ENCODE measurements at places on chromosomes 2 and 18. TPM values are rescaled to one million over a fixed set of nuclear protein-coding genes. Genes with fewer than 3 reads are reported as not detected.

GRCh38 chr2:42197792-42198191, 28.6 kb downstream of the EML4 start:
- DNase-seq = no peak

DNA sequence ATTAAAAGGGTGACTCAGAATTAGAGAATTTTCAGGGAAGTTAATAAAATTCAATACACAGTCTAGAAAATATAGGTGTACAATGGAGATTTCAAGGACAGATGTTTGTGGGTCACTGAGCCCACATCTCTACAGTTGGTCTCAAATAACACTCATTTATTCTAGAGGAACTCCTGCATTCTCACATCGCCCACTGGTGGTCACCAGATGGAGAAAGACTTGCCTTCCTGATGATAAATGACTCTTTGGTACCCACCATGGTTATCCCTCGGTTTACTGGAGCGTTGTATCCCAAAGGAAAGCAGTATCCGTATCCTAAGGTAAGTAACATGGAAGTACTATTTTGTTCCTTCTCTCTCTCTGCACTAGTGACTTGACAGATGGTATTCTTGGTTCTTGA, 1297.1 kb downstream of the DPP10 start:
- no peak for DNase-seq

Gene FAHD2B
- polyA plus RNA-seq = 14.4 TPM

DNA sequence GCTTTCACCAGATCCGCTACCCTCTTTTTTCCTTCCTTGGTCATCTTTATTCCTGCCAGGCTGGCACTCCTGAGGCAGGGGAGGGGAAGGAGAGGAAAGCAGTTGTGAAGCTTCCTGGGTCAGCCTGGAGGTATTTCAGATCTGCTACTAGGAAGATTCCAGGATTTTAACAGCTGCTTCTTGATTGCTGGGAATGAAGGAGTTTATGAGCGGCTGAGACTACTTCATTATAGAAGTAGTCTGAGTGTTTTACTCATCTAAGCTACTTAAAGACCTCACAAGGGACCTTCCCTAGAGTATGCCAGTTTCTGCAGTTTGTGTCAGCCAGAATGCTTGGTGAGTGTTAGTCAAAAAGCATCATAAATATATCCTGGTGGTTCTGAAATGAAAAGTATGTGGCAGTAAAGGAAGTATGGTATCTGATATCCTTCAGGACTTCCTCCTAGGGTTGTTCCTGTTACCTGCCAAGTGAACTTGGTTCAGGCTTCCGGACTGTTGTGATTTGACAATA, 1.9 kb downstream of the TANC1 start:
- no peak for DNase-seq

DNA sequence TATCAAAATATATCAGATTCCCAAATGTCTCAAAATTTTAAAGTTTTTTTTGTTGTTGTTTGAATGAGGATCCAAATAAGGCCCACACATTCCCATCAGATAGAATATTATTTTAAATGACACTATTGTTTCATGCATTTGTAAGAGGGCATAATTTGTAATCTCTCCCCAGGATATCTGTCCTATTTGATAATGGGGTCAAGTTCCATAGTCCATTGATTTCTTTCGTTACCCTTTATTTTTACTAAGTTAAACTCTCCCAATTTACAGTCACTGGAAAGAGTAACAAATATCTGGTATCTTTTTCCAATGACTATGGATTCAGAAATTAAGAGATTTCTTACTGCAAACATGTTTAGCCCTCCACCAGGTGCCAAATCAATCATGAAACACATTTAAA, 32.4 kb downstream of the INO80C start:
- no peak for DNase-seq

Gene ECEL1
- 0.39 TPM for polyA plus RNA-seq

DNA sequence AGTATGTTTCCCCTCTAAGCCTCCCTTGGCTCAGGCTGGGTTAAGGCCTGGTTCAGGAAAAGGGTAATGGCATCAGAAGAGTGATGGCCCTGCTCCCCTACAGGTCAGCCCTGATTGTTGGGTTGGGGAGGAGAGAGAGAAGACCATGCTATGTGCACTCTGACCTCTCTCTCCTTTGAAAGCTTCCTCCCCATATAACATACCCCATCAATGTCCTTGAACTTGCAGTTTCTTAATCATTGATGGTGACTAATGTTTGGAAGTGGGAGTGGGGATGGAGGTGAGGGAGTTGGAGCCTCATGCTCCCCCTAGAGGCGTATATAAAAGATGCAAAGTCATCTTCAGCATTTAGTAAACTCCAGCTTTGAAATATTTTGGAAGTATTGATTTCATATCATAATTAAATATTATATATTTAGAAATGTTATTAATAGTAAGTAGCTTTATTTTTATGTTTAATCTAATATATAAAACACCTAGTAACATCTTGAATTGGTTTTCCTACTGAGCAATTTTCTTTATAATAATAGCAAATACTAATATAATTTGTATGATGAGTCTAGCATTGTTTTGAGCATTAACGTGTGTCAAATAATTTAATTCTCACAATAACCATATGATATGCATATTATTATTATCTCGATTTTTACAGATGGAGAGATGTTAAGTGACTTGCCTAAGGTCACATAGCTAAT, 8.8 kb downstream of the PLCL1 start:
- DNase-seq = no peak

DNA sequence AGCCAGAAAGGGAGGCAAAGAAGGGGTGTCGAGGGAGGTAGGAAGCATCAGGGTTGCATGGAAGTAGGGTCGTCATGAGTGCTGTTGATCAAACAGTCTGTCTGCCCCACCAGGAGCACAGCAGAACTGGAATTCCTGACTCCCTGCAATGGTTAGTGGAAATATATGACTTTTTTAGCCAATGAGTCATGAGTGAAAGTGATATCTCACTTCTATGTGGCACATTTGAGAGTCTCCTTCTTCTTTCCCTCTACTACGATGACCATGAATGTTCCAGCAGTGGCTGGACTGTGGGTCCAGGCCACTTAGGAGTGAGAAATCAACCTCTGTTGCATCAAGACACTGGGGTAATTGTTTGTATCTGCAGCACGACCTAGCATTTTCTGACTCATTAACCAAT, 199.5 kb downstream of the TTC32 start:
- DNase-seq = no peak

DNA sequence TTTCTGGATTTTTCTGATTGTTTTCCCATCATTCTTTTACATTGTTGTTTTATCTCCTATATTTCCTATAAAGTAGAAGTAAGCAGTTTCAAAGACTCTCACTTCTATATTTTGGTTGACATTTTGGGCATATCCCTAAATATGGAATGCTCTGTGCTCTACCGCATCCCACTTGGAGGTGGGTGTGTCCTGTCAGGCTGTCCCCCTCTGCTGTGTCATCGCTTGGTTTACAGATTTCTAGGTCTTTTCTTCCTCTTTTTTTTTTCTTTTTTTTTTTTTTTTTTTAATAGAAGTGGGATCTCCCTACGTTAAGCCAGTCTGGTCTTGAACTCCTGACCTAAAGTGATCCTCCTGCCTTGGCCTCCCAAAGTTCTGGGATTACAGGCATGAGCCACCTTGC, 13.3 kb downstream of the DGKD start:
- no peak for DNase-seq

DNA sequence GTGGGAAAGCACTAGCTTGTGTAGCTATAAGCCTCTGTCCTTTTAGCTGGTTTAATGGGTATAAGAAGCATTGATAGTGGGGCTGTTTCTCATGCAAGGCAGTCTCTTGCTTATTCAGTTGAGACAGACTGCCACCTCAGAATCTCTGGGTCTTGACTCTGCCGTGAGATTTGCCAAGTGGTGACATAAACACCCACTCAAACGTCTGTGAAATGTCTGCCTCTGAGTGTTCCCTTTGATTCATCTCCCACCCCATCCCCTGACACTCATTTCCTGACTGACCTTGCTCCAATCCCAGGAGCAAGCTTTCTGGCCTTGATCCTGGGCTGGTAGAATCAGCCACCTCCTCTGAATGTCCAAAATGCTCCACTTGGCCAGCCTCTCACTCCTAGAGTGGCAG, 141.9 kb upstream of the RBMS1 start:
- DNase-seq = no peak

Gene VWA3B
- 1.0 TPM for polyA plus RNA-seq

Gene SAG
- polyA plus RNA-seq = 0.22 TPM

- no peak for DNase-seq
These were observed 960 bp upstream of the APOB start for GRCh38 chr2:21044694-21045371.

Gene EFEMP1
- polyA plus RNA-seq = 19.1 TPM

DNA sequence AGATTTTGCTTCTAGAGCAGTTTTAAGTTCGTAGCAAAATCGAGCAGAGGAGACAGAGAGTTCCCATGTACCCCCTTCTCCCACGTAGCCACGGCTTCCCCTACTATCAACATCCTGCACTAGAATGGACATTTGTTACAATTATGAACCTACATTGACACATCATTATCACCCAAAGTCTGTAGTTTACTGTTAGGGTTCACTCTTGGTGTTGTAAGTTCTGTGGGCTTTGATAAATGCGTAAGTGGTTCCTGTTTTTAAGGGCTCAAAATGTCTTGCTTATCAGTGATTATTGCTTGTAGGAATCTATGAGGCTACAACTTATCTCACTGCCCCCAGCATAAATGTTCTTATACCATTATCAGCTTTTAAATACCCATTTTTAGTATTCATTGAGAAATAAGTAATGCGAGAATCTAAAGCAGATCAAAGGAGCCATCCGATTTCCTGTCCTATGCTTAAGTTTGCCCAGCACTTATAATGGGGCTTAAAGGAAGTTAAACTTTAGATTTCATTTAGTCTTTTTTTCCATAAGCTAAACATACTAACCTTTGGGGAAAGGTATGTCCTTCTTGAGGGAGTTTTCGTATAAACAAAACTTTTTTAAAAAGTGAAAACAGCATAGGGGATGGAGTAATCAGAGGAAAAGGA, 118.7 kb downstream of the HAUS1 start:
- no peak for DNase-seq

- no peak for DNase-seq
These were observed 174.2 kb downstream of the MIB1 start for GRCh38 chr18:21914739-21915319.

DNA sequence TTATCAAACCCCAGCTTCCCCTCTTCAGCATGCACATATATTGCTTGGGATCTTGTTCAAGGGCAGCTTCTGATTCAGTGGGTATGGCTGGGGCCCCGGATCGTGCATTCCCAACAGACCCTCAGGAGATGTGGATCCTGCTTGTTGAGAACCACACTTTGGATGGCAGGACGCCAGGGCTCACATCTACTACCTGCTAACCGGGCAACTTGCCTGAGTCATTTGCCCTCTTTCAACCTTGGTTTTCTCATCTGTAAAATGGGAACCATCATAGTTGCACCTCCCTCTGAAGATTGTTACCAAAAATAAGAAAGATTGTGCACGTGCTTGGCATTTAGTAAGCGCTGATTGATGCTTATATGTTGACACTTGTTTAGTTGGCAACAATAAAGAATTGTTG, 154.6 kb downstream of the ACKR3 start:
- no peak for DNase-seq

DNA sequence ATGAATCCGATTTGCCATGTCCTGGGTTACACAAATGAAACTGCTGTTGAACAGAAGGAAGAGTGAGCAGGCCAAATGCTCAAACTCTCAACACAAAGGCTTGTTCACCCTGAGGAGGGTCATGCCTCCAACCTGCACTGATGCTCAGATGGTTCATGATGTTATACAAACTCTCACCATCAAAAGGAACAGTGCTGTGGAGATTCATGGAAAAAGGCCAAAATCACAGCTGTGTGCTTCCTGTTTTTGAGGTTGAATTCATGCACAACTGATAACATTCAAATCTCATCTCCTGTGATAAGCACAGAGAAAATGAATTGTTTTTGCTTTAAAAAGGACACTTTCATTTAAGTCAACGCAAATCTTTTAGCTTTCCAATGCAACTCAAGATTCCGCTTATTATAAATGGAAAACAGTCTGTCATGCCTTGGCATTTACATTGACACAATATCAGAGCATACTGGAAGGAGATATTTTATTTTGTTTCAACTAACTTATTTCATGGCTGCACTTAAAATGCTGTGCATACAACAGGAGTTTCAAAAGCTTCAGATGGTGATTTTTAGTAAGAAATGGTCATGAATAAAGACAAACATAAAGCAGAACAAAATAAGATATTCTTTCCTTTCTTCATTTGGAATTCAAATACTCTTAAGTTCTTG, 22.2 kb upstream of the TTN start:
- DNase-seq = no peak

Gene SLC9A4
- not detected for polyA plus RNA-seq

DNA sequence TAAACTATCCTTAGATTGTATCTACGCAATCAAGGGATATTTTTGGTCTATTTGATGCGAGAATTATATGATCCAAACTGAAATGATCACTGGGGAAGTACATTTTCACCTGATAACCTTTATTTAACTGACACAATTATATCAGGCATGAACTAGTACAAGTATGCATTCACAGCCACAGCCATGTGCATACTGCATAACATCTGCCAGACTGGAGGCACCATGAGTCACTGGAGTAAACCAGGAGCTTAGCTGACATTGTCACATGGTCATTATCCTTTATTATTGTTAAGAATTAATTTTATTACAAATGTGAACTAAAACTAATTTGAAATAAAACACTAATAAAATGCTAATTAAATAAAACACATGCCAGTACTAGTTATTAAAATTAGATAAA, 1127.1 kb downstream of the DPP10 start:
- no peak for DNase-seq

DNA sequence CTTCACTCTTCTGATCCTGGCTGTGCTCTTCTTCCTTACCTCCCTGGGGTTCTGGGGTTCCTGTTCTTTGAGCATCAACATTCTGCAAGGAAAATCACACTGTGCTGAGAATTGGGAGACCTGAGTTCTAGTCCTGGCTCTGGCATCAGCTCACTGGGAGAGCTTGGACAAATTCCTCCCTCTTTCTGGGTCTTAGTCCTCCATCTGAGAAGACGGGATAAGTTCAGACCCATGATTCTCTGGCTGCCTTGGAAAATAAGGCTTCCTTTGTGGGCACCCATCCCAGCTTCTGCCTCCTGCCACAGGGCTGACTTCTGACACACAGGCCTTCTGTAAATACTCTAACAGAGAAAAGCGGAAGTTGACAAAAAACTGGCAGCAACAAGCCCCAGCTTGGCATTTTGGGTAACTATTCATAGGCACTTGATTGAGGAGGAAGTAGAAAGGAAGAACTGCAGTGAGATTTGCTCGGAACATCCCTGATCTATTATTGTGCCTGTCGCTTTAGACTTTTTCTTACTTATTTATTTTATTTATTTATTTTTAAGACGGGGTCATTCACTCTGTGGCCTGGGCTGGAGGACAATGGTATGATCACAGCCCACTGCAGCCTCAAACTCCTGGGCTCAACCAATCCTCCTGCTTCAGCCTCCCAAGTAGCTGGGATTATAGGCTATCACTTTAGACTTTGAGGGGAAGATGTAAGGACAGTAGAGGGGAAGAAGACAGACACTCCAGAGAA, 7.9 kb downstream of the PCBP1 start:
- DNase-seq = no peak

Data from hindlimb muscle (tissue), 1 donor.